ENCODE measurements at places on chromosomes 4 and X.

- DNase-seq: no peak
Observed at GRCh38 chr4:95701500-95702170, 138.3 kb upstream of the PDHA2 start.

GRCh38 chr4:63580796-63581475 lies 828.3 kb downstream of the TECRL start:
- DNase-seq: no peak

DNA sequence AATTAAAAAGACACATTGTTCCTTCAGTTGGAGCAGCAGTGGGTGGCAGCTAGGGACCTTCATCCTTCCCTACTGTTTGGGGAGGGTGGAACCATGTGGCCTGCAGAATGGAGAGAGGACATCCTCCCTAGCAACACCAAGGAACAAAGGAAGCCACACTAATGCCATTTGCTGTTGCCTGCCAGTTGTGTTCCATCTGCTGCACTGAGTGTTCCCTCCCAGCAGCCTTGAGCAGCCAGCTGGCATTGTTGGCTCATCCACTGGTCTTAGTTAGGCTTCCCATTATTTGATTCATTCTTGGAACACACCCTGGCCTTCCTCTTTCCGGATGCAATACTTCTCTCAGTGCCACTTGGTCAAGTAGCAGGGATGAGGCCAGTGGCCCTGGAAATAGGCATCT lies 25.0 kb upstream of the HMGB3 start:
- no peak for DNase-seq

DNA sequence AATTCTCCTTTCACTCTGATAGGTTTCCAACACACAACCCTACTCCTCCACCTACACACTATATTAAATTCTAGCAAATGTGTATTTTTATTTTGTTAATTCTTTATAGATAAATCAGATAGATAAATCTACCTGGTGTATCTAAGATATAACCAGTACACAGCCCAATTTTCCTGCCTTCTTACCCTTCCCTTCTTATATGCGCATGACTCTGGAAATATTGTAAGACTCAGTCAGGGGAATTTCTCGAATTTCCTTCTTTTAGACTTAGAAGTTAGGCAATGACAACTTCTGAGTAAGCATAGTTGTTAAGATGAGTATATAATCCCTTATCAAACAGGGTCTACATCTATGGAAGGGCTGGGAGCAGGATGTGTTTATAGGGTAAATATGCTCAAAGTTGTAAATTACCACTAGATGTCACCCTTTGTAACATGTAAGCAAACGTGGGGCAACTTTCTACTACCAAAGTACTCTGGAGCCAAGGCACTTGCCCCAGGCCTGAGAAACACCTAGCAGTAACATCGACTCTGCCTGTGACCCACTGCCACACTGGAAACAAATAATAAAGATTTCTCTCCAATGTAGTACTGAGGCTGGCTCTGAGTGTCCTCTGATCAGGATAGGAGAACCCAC lies 444.7 kb downstream of the IQCM start:
- no peak for DNase-seq

- no peak for DNase-seq
Observed at GRCh38 chr4:112704991-112705845, 68.3 kb downstream of the LARP7 start.

GRCh38 chrX:49230500-49231232 lies 2.5 kb downstream of the CACNA1F start:
- no peak for DNase-seq
